ENCODE measurements at places on chromosomes 4 and X. TPM values are rescaled to one million over a fixed set of nuclear protein-coding genes. Genes with fewer than 3 reads are reported as not detected.

TLR8 gene
- not detected for total RNA-seq

FAM47E gene
- total RNA-seq = 1.2 TPM

DNAAF6 gene
- not detected for total RNA-seq

STS gene
- total RNA-seq = 6.0 TPM

FGF2 gene
- total RNA-seq = 39.3 TPM

SLIT2 gene
- 22.9 TPM for total RNA-seq

GPR173 gene
- 0.59 TPM for total RNA-seq

TRIM75 gene
- not detected for total RNA-seq

LRIT3 gene
- total RNA-seq = 0.26 TPM

CRLF2 gene
- total RNA-seq = not detected

DNA sequence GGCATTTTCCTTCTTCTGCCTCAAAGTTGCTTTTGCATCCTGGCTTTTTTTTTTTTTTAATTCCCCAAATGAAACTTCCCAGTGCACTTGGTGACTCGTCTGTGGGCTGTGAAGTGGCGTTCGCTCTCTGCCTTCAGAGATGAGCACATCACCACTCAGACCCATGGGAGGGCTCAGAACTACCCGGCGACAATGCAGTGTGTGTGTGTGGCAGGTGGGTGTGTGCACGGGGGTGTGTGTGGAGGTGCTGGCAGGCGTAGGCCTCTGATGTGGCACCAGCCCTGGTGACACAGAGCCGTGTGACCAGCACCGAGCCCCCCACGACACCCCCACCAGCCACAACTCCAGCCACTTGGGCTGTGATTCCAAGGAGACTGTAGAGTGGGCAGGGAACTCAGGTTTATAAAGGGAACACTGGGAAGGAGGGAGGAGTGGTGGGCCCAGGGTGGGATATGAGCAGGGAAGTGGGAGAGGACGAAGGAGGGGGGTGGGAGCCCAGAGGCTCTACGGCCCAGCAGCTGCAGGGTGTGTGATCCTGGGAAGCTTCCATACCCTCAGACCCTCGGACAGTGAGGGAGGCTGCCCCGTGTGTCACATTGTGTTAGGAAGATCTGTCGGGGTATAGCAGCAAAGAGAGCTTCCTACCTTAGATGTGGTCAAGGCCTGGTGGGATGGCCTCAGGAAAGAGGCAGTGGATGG, 6.0 kb upstream of the WFS1 start:
- DNase-seq = no peak

DNA sequence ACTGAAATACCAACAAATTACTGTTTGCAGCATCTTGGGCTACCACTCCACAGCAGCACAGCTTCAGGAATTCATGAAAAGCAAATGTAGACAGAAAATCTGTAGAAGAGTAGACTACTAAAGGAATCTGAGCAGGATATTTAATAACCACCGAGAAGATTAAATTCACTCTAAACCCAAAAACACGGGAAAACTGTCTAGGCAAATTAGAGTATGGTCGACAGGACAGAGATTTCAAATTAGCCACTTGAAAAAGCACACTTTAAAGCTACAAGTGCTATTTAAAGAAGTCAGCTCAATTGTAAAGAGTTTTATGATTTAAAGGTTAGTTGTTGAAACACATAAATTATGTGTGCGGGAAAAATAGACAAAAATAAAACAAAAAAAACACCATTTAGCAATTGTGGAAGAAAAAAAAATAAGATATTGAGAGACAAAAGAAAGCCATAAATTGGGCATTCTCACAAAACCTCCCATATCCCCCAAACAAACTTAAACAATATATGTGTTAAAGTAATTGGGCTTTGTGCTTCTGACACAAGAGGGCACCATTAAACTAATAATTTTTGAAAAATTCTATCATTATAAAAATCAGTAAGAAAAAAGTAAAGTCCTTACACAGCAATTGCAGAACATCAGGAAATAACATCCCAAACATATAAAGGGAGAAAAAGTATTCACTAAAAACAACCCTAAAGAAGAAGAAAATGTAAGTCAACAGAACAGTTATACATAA, 880.8 kb downstream of the TECRL start:
- DNase-seq = no peak

DNA sequence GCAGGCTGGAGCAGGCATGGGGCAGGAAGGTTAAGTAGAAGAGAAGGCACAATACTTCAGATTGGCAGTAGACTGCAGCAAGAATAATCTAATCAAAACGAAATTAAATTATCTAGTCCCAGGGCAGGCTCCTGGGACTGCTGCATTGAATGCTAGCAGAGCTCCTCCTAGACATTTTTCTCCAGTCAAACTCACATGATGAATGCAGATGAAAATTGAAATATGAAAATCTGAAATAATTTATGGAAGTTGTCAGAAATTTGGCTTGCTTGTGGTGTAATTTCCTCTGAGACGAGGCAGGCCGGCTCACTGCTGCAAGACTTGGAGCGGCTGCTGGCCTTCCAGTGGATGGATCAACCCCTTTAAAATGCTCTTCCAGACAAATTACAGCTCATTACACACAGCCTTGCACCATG, 78.0 kb upstream of the TMEM33 start:
- DNase-seq = no peak

DNA sequence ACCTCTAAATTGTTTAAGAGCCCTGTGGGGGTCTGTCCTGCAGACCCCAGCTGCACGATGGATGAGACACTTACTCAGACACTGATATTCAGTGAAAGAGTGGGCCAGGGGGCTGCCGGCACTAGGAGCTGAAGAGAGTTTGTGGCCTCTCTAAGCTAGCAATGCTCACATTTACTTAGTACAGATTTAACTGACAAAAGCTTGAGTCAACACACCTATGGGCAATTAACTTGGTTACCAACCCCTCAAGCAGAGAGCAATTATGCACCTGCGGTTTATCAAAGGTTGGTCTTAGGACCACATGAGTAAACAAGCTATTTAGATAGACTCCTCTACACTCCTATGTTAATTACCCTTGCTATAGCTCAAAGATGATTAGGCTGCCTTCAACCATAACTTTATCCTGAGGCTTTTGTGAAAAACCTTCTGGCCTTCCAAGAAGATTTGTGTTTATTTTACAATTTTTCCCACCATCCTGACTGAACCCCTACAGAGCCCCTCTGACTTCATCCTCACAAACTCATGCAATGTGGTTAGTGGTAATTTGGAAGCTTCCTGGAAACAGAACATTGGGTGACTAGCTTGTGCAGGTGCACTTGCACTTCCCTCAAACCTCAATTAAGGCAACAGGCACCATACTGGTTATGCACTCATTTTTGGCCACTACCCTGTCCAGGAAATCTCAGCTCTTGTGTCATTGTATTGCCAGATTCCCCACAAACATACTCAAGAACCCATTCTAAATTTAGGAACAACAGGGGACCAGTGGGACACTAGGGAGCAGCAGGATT, 234.4 kb upstream of the ITM2A start:
- no peak for DNase-seq

- no peak for DNase-seq
These were observed 119.7 kb downstream of the PCDH7 start for GRCh38 chr4:30839583-30840520.

GRCh38 chr4:96637971-96638412, 798.1 kb downstream of the PDHA2 start:
- DNase-seq = no peak

DNA sequence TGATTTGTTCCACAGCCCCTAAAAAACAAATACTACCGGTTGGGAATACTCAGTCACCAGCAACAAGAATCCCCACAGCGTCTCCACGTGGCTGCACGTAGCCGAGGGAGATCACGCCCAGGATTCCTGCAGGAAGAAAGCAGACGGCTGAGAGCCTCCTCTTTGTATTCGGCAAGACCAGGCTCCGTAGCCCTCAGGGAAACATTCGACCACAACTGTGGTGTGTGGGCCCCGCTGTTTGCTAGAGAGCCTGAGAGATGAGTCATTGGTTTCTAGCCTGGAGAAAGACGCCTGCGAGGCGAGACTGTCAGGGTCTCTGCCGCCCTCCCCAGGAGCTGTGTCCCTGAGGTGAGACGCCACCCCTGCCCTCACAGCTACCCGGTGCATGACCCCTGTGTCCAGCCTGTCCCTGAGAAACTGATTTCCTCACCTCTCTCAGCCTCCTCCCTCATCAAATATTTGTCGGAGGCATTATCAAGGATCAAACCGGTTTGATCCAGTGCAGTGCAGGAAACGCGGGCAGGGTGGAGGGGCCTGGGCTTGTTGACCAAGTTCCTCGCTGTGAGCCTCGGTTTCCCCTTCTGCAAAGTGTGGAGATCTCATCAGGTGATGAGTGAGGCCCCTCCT, 4.7 kb upstream of the S100P start:
- DNase-seq = no peak

DNA sequence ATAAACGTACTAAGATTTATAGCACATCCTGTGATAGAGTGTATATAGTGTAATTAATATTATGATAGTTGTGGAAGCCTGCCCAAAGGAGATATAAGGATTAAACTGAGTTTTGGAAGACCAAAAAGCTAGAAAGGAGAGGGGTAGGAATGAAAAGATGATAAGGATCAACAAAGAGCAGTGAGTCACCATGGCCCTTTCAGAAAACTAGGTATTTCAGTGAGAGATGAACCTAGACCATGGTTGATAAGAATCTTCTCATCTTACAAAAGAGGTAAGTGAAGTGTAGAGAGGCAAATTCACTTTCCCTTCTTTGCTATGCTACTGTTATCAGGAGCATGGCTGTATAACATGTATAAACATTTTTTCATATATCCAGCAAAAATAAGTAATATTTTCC, 133.8 kb upstream of the PLAC1 start:
- DNase-seq = no peak

- no peak for DNase-seq
These were observed 1084.9 kb downstream of the ADGRL3 start for GRCh38 chr4:62285026-62285425.

DNA sequence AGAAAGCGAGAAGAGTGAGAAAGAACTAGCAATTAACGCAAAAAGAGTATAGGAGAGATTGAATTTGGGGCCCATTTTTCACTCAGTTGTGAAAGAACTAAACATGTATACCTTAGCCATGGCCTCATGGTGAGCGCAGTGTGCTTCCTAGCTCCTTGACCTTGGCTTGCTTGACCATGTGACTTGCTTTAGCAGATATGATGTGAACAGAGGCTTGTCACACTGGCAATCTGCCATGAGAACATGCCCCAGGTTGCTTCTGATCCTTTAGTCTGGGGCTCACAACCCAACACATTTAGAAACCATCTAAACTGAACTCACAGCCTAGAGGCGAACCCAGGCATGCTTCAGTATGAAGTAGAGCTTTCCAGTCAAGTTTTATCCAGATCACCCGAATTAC, 260.1 kb upstream of the FTHL17 start:
- no peak for DNase-seq

GRCh38 chrX:133444952-133445831, 29.9 kb upstream of the GPC4 start:
- DNase-seq = no peak

- DNase-seq = no peak
These were observed 146.8 kb downstream of the FSTL5 start for GRCh38 chr4:162016991-162017390.

- DNase-seq = no peak
These were observed 331.6 kb upstream of the FAM241A start for GRCh38 chr4:111813555-111814140.

DNA sequence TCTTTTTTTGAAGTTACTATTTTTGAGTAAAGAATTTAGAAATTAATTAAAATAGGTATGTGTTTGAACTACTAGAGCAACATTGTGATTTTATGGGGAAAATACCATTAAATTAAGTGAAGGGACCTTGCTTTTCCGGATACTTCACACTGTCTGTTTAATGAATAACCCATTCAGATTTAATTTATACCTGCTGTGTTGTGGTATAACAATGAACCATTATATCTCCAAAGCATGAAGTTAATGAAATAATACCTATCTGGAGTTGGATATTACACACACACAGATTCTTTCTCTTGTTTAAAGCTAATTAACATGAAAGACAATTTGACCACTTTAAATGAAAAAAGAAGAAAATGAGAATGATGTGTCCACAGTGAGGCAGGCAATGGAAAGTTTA, 195.0 kb upstream of the GPRIN3 start:
- DNase-seq = no peak

GRCh38 chr4:137274404-137274803, 257.9 kb downstream of the PCDH18 start:
- DNase-seq = no peak

GRCh38 chr4:141757287-141757686, 120.9 kb downstream of the IL15 start:
- no peak for DNase-seq

GRCh38 chr4:71404049-71404448, 65.2 kb downstream of the SLC4A4 start:
- no peak for DNase-seq

DNA sequence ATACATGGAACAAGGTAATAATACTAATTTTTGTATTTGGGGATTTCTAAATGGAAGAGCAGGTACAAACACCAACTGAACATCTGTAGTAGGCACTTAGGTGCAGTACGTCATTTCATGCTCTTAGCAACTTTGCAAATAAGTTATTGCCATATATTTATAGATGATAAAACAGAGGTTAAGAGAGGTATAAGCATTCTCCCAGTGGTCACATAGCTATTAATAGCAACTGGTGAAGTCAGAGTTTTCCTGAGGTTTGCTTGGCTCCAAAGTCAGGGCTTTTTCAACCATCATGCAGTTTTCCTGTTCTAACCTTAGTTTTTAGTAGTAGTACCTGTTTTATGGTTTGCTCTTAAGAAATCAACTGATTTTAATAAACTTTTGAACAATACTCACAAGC, 10.9 kb downstream of the ARHGEF38 start:
- DNase-seq = no peak

DNA sequence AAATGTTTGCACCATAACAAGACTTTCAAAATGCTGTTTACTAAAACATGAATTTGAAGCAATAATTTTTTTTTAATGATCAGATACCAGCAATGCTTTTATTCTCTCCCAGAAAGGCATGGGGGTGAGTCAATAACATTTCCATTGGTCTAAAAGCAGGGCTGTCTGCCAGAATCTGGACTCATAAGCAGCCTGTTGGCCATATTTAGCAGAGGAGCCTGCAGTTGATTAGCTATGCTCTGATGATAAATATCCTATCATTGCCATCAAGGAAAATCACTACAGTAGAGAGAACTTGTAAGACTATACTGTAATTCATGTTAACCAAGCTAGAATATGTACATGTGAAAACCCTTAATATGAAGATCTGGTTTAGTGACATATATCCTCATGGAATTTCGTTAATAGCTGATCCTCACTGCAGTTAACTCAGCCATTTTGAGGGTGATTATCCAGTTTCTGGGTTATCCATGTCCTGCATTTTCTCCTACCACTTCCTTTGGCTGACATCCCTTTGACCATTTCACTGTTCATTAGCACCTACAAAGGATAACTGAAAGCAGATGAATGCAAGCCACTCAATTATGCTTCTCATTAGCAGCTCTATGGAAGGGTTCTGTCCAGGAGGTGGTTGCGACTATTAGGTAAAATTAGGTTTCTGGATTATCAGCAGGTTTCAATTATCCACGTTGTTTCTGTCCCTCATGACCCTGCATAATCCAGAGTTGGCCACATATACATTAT, 72.9 kb upstream of the DIAPH2 start:
- no peak for DNase-seq

- DNase-seq = no peak
These were observed 50.2 kb downstream of the SMAD1 start for GRCh38 chr4:145531859-145532258.

- DNase-seq = no peak
These were observed 2.6 kb downstream of the RAB28 start for GRCh38 chr4:13481569-13481968.

GRCh38 chr4:154560419-154560801, 2.4 kb upstream of the FGB start:
- no peak for DNase-seq

GRCh38 chr4:118076958-118077766, 42.9 kb downstream of the NDST3 start:
- no peak for DNase-seq
